ENCODE measurements at places on chromosomes 1 and 21.

DNA sequence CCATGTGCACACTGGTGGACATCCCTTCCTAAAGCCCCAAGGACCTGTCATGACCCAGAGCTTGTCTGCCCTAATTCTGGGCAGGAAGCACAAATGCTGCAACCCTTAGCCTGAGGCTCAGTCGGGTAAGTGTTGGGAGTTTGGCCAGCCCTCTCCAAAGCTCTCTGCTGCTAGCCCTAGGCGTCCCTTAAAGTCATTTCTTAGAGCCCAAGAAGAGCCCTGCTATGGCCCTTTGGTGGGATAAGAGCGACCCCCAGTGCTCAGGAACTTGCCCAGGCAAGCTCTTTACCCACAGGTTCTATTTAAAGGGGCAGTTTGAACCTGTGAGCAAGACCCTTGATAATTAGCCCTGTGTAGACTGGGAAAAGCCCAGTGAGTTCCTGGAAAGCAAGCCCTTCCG is 356.8 kb downstream of the RRAGC start:
- H3K4me3 ChIP-seq = no peak overlapping the region
- no peaks in the 10 kb centered on the region for H3K4me1 ChIP-seq
- H3K27ac ChIP-seq = no peak overlapping the region
- no peak for DNase-seq
- H3K36me3 ChIP-seq = no peaks in the 10 kb centered on the region

GRCh38 chr1:41712081-41712480 is 206.6 kb downstream of the HIVEP3 start:
- H3K27ac ChIP-seq = no peak overlapping the region
- H3K27me3 ChIP-seq = peaks cover 4% of the 10 kb centered on the region
- no peak for DNase-seq
- peaks cover 12% of the 10 kb centered on the region for H3K4me1 ChIP-seq

- H3K4me3 ChIP-seq = no peak overlapping the region
- no peak overlapping the region for H3K27ac ChIP-seq
- DNase-seq = no peak
- peaks cover 13% of the 10 kb centered on the region for H3K4me1 ChIP-seq
- peaks cover 2% of the 10 kb centered on the region for H3K27me3 ChIP-seq
These were observed 74.5 kb downstream of the RHOU start for GRCh38 chr1:228809621-228810394.

GRCh38 chr1:203649551-203649998 is 22.9 kb downstream of the ATP2B4 start:
- H3K27ac ChIP-seq = peak overlapping the region; percentile 94
- peaks cover 85% of the 10 kb centered on the region for H3K4me1 ChIP-seq
- DNase-seq = no peak

- H3K4me3 ChIP-seq = no peak overlapping the region
- H3K27ac ChIP-seq = no peak overlapping the region
These were observed 5.6 kb upstream of the REN start for GRCh38 chr1:204171751-204172178.

DNA sequence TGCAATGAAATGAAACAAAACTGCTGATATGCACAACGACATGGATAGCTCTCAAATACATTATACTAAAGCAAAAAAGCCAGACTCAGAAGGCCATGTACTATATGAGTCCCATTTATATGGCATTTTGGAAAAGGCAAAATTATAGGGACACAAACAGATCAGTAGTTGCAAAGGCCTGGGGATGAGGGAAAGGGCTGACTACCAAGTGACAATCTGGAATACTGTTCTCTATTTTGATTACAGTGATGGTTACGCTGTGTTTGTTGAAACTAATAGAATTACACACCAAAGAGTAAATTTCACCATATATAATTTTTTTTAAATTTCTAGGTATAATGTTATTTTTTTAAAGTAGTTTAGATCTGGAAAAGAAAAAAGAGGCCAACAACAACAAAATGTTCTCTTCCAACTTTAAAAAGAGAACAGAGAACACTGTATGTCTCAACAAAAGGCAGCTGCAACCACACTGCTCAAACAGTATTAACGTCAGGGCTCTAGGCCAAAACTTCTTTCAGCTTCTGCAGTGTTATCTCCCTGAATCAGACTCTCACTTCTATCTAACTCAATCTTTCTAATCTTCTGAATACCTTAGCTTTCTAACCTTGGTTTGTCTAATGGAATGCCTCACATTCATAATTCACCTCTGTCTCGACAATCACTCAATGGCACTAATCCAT is 75.8 kb downstream of the FOXJ3 start:
- H3K36me3 ChIP-seq = peaks cover 8% of the 10 kb centered on the region
- peaks cover 42% of the 10 kb centered on the region for H3K4me1 ChIP-seq
- H3K27me3 ChIP-seq = no peaks in the 10 kb centered on the region
- no peak for DNase-seq
- no peak overlapping the region for H3K27ac ChIP-seq
- no peak overlapping the region for H3K4me3 ChIP-seq

DNA sequence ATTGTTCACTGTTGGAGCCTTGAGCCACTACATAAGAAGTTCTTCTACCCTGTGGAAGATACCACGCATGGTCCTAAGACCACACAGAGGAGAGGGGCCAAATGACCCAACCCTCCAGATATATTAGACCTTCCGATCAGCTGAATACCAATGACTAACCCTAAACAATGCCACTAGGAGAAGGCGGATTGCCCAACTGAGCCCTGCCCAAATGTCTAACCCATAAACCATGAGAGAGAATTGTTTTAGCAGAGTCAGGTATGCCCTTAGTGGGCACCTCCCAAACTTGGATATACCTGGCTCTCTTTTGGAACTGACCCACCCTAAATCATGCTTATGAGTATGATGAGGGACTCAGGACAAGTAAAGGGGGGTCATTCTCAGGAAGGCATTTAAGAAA is 12.3 kb downstream of the SMG5 start:
- no peak for DNase-seq
- no peak overlapping the region for H3K4me3 ChIP-seq
- H3K4me1 ChIP-seq = no peaks in the 10 kb centered on the region
- H3K27ac ChIP-seq = no peak overlapping the region
- H3K27me3 ChIP-seq = peaks cover 3% of the 10 kb centered on the region
- peaks cover 22% of the 10 kb centered on the region for H3K36me3 ChIP-seq

DNA sequence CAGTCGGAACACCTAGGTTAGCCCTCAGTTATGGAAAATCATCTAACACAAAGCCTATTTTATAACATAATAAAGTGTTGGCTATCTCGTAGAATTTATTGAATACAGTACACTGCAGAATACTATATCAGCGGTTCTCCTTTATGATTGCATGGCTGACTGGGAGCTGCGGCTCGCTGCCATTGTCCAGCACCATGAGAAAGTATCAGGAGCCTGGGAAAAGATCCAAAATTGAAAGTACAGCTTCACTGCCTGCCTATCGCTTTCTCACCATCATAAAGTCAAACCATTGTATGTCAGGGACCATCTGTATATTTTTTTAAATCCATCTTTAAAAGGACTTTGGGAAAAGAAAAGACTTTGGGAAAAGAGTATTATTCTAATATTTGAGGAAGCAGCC is 111.9 kb upstream of the RAVER2 start:
- no peak for DNase-seq
- H3K27me3 ChIP-seq = no peaks in the 10 kb centered on the region
- peaks cover 10% of the 10 kb centered on the region for H3K4me1 ChIP-seq
- no peaks in the 10 kb centered on the region for H3K36me3 ChIP-seq

DNA sequence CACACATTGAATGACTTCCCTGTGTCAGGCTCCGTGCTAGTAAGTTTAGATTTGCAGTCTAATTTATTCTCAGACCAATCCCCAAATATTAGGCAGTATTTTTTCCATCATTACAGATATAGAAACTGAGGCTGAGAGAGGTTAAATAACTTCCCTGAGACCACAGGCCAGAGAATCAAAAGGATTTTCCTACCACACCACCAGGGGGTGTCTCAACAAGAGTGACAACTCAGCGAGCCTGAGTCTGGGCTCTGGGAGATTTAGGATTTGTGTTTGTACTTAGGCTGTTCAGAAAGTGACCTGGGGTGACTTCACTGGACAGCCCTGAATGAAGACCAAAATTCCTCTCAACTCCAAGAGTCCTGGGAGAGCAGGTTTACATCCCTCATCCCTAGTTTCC is 13.3 kb upstream of the LCE5A start:
- no peak overlapping the region for H3K27ac ChIP-seq
- no peaks in the 10 kb centered on the region for H3K36me3 ChIP-seq
- no peaks in the 10 kb centered on the region for H3K4me1 ChIP-seq
- no peak overlapping the region for H3K4me3 ChIP-seq
- no peak for DNase-seq

DNA sequence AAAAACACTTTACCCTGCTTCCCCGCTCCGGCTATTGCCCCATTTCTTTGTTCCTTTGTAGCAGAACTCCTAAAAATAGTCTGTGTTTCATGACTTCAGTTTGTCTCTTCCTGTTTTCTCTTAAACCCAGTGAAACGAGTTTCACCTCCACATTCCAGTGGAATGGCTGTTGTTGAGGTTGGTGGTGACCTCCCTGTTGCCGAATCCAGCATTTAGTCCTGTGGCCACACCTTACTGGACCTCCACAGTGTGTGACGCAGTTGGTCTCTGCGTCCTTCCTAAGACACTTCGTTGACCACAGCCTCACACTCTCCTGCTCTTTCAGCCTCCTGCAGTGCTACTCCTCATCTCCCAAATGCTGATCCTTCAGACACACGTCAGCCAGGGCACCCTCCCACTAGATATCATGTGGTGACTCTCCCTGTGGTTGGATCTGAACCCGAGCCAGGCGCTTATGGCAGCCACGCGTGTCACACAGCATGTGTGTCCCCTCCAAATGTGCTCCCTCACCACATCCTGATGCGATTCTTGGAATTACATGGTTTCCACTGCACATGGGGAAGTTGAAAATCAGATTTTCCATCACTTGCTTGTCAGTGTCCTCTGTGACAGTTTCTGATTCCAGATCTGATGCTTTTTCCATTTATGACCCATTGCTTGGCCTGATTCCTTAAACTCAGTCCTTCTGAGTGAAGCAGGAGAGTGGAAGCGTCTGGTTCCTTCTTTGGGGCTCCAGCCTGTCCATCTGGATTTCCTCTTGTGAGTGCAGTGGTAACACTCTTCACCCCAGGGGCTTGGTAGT is 99.1 kb upstream of the ARTN start:
- no peak for DNase-seq
- no peak overlapping the region for H3K27ac ChIP-seq
- no peaks in the 10 kb centered on the region for H3K4me1 ChIP-seq
- H3K4me3 ChIP-seq = no peak overlapping the region
- H3K27me3 ChIP-seq = no peaks in the 10 kb centered on the region
- peaks cover 18% of the 10 kb centered on the region for H3K36me3 ChIP-seq

DNA sequence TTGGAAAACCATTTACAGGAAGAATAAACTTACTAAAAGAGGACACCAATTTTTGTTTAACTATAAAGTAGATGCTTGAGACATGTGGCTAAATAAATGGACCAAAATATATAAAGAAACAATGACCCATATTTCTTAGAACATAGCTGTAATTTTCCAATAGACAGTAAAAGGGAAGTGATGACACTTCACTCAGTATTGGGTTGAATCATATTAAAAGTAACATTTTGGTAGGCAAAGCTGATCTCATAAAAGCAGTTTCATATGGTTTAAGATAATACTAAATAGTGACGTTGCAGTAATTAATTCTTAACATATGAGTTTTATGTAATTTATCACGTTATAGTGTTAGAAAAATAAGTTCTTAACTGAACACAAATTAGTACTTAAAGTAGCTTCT is 308.9 kb upstream of the RUNX1 start:
- no peak overlapping the region for H3K27ac ChIP-seq
- peaks cover 7% of the 10 kb centered on the region for H3K36me3 ChIP-seq
- peaks cover 2% of the 10 kb centered on the region for H3K27me3 ChIP-seq
- no peak overlapping the region for H3K4me3 ChIP-seq
- H3K4me1 ChIP-seq = no peaks in the 10 kb centered on the region

DNA sequence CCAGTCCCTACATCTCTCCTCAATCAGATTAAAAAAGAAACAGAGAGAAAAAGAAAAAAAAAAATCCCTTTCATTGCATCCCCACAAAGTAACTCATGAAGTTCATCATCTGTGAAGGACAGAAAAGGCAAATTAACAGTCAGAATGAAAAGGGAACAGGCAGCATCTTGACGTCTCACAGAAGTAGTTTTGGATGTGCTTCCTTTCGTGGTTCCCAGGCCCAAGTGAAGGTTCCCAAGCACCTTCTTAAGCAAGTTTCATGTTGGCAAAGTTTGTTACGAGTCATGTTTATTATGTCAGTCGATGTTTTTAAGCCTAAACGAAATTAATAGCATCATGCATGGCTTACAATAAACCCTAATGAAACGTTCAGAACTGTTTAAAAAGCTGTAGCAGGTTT is 475.2 kb downstream of the SETD4 start:
- H3K4me3 ChIP-seq = no peak overlapping the region
- H3K36me3 ChIP-seq = no peaks in the 10 kb centered on the region
- H3K27me3 ChIP-seq = peaks cover 7% of the 10 kb centered on the region
- DNase-seq = no peak
- no peak overlapping the region for H3K27ac ChIP-seq

DNA sequence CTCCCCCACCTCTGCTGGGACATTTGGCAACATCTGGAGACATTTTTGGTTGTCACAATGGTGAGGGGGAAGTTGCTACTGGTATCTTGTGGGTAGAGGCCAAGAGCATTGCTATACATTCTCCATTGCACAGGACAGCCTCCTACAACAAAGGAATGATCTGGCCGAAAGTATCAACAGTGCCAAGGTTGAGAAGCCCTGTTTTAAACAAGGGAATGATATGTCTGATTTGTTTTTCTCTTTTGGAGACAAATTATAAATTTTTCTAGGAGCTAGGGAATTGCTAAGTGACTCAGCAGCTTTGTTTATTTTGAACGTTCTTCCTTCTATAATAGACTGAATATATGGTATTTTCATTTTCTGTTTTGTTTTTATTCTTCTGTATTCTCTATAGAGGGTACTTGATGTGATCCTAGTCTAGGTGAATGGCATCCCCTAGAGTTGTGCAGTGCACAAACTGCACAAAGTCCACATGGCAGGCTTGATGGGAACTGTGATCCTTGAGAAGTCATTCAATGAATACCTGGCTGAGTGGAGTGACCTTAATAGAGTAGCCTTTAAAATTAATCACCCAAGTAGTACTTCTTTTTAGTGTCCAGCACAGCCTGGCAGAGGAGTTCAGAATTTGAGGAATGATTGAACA is 288.6 kb upstream of the USP24 start:
- H3K36me3 ChIP-seq = no peaks in the 10 kb centered on the region
- H3K4me3 ChIP-seq = no peak overlapping the region
- H3K27me3 ChIP-seq = peaks cover 4% of the 10 kb centered on the region
- no peak for DNase-seq
- no peaks in the 10 kb centered on the region for H3K4me1 ChIP-seq
- no peak overlapping the region for H3K27ac ChIP-seq

GRCh38 chr1:33306653-33307493 is 14.0 kb downstream of the A3GALT2 start:
- peaks cover 5% of the 10 kb centered on the region for H3K36me3 ChIP-seq

- no peak for DNase-seq
- H3K36me3 ChIP-seq = peaks cover 7% of the 10 kb centered on the region
- no peak overlapping the region for H3K4me3 ChIP-seq
- H3K4me1 ChIP-seq = no peaks in the 10 kb centered on the region
- H3K27ac ChIP-seq = no peak overlapping the region
- peaks cover 2% of the 10 kb centered on the region for H3K27me3 ChIP-seq
These were observed 133.0 kb downstream of the ITSN1 start for GRCh38 chr21:33775100-33775828.

- peaks cover 9% of the 10 kb centered on the region for H3K4me1 ChIP-seq
- peak overlapping the region; percentile 41 for H3K4me3 ChIP-seq
- DNase-seq = no peak
- H3K27ac ChIP-seq = no peak overlapping the region
- H3K27me3 ChIP-seq = peaks cover 6% of the 10 kb centered on the region
These were observed 4.0 kb downstream of the ARHGEF19 start for GRCh38 chr1:16208270-16208987.
